ENCODE measurements at places on chromosomes 16 and 17.

GRCh38 chr17:39787743-39788484 is 50.2 kb downstream of the GRB7 start:
- DNase-seq: no peak

- no peak for DNase-seq
Measured at GRCh38 chr17:42055496-42055895, 5.1 kb upstream of the C17orf113 start.

- no peak for DNase-seq
Measured at GRCh38 chr17:50460831-50461526, 7.7 kb downstream of the CHAD start.

- no peak for DNase-seq
Measured at GRCh38 chr16:80046848-80047247, 446.3 kb upstream of the MAF start.

GRCh38 chr17:68432086-68432864 is 25.0 kb downstream of the WIPI1 start:
- DNase-seq: no peak

DNA sequence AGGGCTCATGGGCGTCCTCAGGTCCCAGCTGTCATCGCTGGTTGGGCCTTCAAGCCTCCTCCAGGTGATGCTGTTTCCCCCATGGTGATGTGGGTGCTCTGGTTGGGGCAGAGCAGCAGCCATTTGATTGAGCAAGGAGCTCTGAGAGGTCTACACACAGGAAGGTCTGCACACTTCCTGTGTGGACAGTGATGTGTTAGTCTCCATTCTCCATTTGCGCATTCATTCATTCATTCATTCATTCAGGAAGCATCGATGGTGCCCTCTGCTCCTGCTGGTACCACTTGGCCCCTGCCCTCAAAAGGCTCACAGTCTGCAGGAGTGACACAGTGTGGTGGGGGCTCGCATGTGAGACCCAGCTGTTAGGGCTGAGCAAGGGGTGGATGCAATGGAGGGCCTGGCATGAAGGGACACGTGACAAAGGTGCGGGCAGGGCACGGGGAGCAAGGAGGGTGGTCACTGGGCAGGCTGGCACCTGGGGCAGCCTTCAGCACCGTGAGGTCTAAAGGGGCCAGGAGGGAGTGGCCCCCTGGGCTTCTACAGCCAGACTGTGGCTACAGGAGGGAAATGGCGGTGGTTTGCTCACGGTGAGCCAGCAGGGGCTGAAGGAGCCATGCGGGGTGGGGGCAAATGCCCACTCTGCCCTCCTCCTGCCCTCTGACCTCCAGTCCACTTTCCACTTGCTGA is 1.5 kb downstream of the ADGRG3 start:
- no peak for DNase-seq

DNA sequence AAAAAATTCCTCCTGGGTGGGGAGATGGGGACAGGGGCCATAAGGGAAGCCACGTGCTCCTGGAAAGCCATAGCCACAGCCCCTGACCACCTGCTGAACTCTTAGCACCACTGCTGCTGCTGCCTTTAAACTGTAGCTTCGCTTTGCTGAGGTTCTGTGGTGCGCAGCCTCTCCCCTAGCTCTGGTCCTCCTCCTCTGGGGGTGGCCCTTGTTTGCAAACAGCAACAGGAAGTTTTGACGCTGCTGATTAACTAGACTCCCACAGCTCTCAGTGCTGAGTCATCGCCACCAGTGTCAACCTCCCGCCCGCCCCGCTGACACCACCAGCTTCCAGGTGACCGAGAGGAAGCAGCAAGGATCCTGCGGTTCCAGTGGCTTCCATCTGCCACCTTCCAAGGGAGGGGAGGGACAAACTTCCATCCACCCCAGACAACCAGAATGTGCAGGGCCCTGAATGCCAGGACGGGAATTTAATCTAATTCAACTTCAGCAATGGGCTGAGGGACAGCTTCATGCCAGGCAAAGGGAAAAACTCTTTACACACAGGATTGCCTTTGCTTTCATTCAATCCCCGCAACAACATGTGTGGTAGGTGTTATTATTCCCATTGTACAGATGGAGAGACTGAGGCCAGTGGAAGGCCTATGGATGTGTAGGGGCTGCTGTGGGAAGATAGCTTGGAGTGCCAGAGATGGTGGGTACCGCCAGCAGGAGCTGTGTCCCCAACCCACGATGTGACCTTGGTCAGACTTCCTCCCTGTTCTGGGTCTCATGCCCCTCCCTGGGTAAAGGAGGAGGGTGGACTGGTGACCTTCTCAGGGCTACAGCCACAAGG is 8.1 kb upstream of the KIFC3 start:
- DNase-seq: no peak

DNA sequence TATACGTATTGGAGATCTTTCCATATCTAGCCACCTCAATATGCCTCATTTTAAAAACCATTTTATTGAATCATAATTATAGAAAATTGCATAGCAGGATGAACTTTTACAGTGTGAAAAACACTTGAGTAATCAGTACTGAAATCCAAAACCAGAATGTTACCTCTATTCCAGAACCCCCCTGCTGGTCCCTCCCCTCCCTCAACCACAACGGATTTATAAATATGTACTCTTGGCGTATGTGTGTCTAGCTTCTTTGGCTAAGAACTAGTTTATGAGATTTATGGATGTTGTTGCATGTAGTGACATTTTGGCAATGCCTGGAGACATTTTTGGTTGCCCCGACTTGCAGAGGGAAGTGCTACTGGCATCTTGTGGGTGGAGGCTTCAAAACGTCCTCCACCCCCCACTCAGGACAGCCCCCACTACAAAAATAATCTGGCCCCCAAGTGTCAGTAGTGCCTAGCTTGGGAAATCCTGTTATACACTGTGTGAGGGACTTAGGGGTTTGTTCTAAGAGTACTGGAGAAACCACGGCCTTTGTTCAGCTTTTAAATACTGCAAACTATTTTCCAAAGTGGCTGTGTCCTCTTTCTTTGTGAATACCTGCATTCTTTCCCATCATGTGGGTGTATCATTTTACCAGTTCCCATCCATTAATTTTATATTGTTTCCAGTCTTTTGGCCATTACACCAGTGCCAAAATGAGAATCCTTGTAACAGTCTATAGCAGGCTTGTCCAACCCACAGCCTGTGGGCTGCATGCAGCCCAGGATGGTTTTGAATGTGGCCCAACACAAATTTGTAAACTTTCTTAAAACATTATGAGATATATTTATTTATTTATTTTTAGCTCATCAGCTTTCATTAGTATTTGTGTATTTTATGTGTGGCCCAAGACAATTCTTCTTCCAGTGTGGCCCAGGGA is 23.7 kb downstream of the ITPRIPL2 start:
- no peak for DNase-seq

DNA sequence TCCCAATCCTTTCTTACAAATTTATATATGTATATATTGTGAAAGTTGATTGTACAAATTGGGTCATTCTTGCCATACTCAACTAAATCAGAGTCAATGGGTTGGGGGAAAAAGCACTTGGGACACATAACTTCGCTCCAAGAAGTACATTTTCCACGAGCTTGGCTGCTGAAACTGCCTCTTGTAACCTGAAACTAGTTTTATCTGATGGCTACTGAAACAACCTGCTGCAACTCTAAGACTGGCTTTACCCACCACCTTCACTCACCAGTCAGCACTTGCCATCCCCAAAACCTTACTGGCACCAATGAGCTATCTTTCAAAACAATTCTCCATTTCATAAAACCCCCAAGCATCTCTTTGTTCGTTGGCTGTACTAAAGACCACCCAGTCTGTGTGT is 14.5 kb upstream of the MYCBPAP start:
- DNase-seq: no peak

DNA sequence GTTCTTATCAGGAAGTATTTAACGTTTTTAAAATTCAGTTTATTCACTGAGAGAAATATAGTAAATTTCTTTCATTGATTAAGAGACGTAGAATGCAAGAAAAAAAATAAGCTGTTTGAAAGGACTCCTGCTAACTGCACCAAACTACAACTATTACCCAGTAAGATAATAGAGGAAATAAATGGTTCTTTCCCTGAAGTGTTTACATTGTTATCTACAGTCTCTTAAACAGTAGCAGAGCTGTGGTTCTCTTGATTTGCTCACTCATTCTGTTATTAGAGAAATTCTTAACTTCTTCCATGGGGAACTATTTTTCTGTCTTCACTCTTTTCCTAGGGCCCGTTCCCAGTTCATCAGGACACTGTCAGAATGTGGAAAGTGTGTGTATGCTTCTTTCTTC is 973.0 kb downstream of the KCNJ2 start:
- no peak for DNase-seq

- DNase-seq: no peak
Measured at GRCh38 chr16:835373-835772, 34.8 kb upstream of the GNG13 start.

DNA sequence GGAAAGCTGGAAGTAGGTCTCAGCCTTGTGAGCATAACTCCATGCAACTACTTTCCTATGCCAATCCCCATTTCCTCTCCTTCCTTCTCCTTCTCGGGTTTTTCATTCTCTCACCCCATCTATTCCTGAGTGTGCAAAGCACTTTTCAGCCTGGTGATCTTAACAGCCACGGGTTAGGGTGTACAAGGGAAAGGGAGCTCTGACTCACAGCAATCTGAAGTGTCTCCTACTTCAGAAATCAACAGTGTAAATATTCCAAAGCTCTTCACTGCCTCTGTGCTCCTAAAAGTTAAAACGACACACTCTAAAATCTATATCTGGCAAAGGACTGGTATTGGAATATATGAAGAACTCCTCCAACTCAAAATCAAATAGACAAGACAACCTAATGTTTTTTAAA is 268.0 kb upstream of the IRX3 start:
- no peak for DNase-seq

DNA sequence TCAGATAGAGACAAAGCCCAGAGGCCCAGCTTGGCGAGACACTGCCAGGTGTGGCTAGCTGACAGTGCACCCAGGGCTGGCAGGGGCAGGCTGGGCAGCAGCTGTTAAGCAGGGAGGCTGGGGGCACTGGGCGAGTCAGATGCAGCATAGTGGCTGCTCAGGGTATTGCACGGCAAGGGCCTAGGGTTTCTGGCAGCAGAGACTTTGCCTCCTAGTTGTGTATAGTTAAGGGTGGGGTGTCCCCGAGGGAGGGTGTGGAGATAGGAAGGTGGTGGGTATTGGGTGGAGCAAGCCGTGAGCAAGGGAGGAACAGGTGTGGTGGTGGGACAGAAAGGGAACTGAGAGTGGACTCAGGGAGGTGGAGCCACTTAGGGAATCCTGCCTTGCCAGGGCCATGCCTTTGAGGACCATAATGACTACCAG is 66.0 kb downstream of the SMPD3 start:
- DNase-seq: no peak

Data from left kidney (tissue), 8 donors.